ENCODE measurements at places on chromosomes 6 and 20. TPM values are rescaled to one million over a fixed set of nuclear protein-coding genes. Genes with fewer than 3 reads are reported as not detected.
A peak's percentile ranks its signal among the peaks of the same experiment; 100 is the strongest.

DNA sequence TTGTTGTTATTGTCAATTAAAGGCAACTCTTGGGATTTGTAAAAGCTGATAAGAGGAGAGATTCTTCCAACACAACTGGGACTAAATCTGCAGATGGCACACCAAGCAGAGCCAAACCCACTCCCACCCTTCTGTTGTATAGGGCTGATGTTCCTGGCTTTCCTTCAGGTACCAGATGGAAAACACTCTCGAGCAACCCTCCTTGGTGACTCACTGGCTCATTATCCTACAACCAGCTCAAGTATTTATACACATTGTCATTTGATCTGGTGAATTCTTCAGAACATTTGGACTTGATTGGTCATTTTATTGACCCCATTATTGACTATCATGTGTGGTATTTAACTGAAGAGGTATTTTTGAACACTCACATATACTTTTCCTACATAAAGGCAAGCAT lies 190.3 kb upstream of the PCSK2 start:
- no peak overlapping the region for H3K4me3 ChIP-seq
- DNase-seq: no peak
- no peaks in the 10 kb centered on the region for H3K4me1 ChIP-seq

GRCh38 chr20:49899541-49900383 lies 15.6 kb downstream of the SPATA2 start:
- peaks cover 9% of the 10 kb centered on the region for H3K4me1 ChIP-seq
- DNase-seq: no peak
- H3K27me3 ChIP-seq: no peaks in the 10 kb centered on the region
- no peak overlapping the region for H3K27ac ChIP-seq

DNA sequence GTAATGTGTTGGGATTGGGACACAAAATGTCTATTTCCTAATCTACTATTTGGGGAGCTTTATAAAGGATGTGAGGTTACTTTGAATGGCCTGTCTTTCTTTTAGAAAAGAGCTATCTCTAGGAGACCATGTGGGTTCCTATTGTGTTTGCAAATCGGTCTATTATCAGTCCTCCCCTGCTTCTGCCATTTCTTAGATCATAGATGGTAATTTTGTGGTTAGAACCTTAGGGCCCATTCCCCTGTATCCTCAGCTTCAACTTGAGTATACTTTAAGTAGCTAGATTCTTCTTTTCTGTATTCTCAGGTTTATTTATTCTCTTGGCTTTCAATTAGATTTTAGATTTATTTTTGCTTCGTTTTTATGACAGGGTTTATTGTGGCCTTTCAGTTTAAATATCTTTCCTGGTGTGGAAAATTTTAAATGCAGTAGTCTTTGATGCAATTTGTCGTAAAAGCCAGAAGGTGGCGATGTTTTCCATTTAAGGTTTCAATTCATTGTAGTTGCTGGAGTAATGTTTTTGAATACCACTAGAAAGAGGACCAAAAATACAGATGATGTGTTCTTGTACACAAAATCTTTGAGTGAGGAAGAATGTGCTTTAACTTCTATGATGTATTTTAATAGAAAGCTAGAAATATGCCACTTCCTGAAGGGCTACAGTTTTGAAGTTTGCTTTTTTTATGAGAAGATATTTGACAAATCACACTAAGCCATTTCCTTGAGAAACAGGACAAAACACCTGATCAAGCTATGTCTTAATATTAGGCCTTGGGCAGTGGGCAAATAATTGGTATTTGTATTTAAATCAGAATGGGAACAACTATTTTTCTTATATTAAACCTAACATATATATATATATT lies 20.3 kb downstream of the TBPL1 start:
- no peak overlapping the region for H3K4me3 ChIP-seq
- peaks cover 10% of the 10 kb centered on the region for H3K4me1 ChIP-seq
- H3K27me3 ChIP-seq: no peaks in the 10 kb centered on the region
- no peak for DNase-seq
- H3K36me3 ChIP-seq: peaks cover 3% of the 10 kb centered on the region

- peaks cover 5% of the 10 kb centered on the region for H3K36me3 ChIP-seq
- H3K4me1 ChIP-seq: peaks cover 21% of the 10 kb centered on the region
- H3K27me3 ChIP-seq: no peaks in the 10 kb centered on the region
- peak within 1 kb of the TSS; percentile 88 for H3K4me3 ChIP-seq
- peak within 1 kb of the TSS; percentile 99 for H3K27ac ChIP-seq
These were observed at the start of gene HMGA1 for GRCh38 chr6:34236443-34237315. HMGA1 (plus strand) TSS chr6:34236873; CDS start chr6:34240781, 3,908 bp downstream.

DNA sequence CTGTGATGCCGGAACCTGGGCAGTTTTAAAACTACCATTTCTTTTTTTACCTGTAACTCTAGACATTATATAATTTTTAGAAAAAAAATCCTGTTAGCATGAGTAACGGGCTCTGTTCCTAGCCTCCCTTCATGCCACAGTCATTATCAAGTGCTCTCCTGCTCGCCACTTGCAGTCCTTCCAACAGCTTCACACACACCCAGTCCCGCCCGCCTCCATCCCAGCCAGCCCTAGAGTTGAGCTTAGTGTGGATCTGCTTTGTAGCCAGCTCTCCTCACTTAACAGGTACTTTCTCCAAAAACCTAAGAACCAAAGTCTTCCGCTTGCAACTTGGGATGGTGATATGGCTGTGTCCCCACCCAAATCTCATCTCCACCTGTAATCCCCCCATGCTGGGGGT lies 51.5 kb downstream of the EZR start:
- peaks cover 30% of the 10 kb centered on the region for H3K4me1 ChIP-seq
- no peak for DNase-seq
- peaks cover 50% of the 10 kb centered on the region for H3K36me3 ChIP-seq
- H3K27me3 ChIP-seq: no peaks in the 10 kb centered on the region
- no peak overlapping the region for H3K4me3 ChIP-seq

The TMEM63B gene
- total RNA-seq: 57.5 TPM

The XKR7 gene
- 4.9 TPM for total RNA-seq

The DNAH8 gene
- total RNA-seq: 0.05 TPM

The CRIP3 gene
- 1.1 TPM for total RNA-seq

The DUSP15 gene
- total RNA-seq: 9.1 TPM

The POLR1H gene
- total RNA-seq: 37.3 TPM

The MRAP2 gene
- 0.74 TPM for total RNA-seq

The CFAP61 gene
- total RNA-seq: 0.52 TPM

The MUC22 gene
- 1.6 TPM for total RNA-seq

Measured in type B pancreatic cell (in vitro differentiated cells).